HS-5 (cell line): ENCODE measurements at places on chromosomes 2 and 18.

- no peak for DNase-seq
Measured at GRCh38 chr2:85418132-85419008, at the start of gene SH2D6. Gene SH2D6, plus strand, starts transcription at chr2:85418714. Its CDS starts 10,752 bp downstream, at chr2:85429466.

GRCh38 chr18:45726603-45727002 is 2.6 kb downstream of the SLC14A1 start:
- no peak for DNase-seq

- no peak for DNase-seq
Measured at GRCh38 chr2:37707393-37707792, 36.0 kb upstream of the CDC42EP3 start.

GRCh38 chr2:126649101-126649500 is 6.9 kb upstream of the GYPC start:
- no peak for DNase-seq

DNA sequence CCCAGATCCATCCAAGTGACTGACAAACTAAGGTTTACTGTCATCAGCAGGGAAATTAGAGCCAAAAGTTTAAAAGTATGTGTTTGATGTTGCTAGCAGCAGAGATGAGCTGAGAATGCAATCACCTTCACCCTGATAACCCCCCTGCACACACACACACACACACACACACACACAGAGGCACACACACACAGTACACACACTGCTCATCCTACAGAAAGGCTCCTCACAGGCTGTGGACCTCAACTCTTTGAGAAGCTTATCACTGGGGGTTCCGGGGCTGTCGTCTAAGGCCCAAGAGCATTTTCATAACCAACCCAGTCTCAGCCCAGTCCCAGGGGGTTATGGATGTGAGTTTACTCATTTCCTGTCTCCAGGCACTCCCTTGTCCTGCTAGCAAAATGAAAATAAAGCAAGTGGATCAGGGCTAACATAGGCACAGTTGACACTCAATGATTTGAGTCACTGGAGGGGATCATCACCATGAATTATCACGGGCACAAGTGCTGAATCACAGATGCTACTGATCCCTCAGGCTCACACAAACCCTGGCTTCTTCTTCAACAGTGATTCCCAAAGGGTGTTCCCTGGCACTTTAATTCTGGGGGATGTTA is 76.6 kb downstream of the ALK start:
- DNase-seq: no peak

- DNase-seq: no peak
Measured at GRCh38 chr2:197307236-197307932, 3.2 kb downstream of the ANKRD44 start.

GRCh38 chr2:17816396-17817245 is at the start of gene MSGN1:
Gene MSGN1, plus strand, starts transcription at chr2:17816460. Its CDS starts 59 bp downstream, at chr2:17816519.
- DNase-seq: no peak

DNA sequence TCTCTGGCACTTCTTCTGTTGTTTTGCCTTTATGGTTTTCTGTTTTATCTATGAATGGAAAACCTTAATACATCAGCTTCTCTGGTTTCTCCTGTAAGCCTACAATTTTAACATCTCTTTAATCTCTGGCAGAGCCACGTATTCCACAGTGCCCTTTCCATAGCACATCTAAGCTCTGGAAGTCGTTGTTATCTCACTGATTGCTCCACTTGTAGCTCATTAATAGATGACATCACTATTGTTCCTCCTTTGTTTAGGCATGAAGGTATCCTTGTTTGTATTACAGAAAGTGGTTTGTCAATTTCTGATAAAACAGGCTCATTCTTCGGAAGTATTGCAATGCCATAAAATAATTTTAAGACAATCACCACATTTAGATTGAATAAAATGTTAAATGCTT is 185.2 kb downstream of the ZNF804A start:
- DNase-seq: no peak

DNA sequence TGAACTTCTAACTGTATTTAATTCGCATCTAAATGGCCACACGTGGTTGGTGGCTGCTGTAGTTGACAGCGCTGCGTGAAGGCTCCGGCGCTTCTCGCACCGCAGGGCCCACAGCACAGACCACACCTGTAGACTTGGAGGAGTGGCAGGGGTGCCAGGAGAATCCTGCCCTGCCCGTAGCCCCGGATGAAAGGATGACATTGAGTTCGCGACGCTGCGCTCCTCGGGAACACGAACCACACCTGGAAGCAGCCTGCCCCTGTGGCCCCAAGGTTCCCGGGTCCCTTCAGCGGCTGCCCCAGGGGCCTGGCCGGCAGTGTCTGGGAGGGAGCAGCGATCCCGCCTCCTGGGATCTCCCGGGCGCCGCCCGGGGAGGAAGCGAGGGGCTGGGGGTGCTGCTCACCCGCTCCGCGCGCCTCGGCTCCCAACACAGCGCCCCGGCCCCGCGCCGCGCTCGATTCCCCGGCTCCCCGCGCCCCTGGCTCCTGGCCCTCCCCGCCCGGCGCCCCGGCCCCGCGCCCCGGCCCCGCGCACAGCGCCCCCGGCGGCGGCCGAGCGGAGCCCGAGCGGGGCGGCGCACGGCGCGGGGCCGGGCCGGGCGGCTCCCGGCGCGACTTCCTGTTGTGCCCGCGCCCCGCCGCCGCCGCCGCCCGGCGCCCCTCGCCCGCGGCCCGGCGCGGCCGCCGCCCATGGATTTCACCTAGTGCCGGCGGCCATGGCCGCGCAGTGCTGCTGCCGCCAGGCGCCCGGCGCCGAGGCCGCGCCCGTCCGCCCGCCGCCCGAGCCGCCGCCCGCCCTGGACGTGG is at the start of gene RNPEPL1:
Gene RNPEPL1 (plus strand): TSS at position 613 of the 806 bp plus-strand sequence. CDS start 103 bp downstream, at position 716.
- DNase-seq: no peak

DNA sequence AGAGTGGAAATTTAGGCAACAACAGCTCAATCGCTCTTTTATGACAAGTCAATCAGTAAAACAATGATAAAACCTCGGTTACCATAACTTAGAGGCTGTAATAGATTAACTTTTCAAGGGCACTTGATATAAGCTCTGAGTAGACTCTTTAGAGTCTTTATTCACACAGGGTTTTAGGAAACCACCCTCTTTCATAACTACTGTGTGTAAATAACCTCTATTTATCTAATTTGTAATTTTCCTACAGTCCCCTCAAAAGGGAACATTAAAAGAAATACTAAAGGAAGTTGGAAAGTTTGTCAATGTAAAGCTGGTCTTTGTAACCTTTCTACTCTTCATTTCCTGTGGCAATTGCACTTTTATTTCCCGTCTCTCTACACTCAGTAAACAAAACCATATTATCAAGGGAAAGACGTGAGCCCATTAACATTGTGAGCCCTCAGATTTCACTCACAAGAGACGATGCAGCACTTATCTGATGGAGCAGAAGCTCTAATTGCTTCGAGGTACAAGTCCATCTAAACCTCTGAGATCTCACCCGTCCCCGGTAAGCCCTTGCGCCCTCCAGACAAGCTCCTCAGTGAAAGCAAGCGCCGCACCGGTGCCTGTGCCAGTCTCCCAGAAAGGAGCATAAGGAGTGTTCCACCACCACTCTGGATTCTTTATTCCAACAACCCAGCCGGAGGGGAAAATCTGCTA is 1.1 kb upstream of the HOXD1 start:
- DNase-seq: no peak

- DNase-seq: no peak
Measured at GRCh38 chr2:30800159-30800558, 7.1 kb downstream of the CAPN13 start.

- DNase-seq: no peak
Measured at GRCh38 chr18:59352250-59352855, 6.7 kb downstream of the LMAN1 start.

DNA sequence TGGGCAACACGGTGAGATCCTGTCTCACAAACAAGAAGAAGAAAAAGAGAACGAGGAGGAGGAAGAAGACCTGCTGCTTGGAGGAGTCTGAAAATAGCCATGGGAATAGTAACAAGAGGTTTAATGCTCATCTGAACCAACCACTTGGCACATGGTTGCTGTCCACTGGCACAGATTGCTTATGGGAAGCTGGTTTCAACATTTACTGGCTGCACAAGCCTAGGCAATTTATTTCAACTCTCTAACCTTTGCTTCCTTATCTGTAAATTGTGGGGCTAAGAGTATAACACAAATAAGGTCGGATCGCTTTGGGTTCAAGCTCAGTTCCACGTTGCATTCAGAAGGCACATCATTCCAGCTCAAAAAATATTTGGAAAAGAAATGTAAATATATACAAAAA is 14.2 kb upstream of the RHOB start:
- no peak for DNase-seq

GRCh38 chr18:21458788-21459187 is 141.7 kb downstream of the ESCO1 start:
- no peak for DNase-seq

GRCh38 chr18:32383050-32383819 is 87.4 kb downstream of the GAREM1 start:
- DNase-seq: peak; percentile 69

- DNase-seq: no peak
Measured at GRCh38 chr2:237482485-237482884, 4.6 kb upstream of the MLPH start.

DNA sequence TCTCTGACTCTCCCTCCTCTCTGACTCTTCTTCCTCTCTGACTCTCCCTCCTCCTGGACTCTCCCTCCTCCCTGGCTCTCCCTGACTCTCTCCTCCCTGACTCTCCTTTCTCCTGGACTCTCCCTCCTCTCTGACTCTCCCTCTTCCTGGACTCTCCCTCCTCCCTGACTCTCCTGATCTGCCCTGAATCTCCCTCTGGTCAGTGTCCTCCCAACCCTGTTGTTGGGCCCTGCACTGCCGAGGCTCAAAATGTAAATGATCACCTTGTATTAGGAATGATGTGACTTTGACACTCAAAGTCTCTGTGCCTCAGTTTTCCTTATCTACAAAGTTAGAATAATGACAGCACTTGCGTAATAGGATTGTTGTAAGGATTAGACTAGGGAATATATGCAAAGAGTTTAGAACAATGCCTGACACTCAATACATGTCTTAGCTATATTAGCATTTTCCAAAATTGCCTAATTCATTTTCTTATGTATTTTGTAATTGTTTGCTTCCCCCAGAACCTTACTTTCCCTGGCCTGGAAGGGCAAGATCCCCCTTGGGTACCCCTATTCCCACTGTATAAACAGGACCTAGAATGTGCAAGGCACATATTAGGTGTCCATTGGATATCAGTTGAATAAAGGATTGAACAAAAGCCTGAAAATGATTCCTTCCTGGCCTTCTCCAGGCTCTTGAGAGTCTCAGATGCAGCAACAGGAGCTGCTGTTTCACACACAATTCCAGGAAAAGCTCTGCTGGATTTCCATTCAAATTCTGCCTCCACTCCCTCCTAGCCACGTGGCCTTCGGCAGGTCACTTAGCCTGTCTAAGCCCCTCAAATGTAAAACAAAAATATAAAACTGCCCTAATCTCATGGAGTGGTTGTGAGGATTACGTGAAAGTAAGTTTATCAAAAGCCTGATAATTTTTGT is 170.1 kb downstream of the INHBB start:
- DNase-seq: no peak

GRCh38 chr2:101330253-101330933 is 21.9 kb upstream of the RNF149 start:
- no peak for DNase-seq

DNA sequence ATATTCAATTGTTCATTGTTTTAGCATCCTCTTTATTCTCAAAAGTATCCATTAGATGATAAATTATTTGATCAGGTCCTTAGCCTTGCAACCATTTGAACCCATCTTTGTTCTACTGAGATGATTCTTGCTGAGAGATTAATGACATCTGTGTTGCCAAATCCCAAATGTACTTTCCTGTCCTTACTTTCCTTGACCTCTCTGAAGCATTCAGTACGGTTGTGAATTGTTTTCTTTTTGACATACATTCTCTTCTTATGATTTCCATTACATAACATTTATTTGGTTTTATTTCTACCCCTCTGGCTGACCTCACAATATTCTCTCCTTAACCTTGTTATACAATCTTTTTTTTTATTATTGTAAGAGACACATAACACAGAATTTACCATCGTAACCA is 1058.6 kb upstream of the CNTNAP5 start:
- no peak for DNase-seq

- no peak for DNase-seq
Measured at GRCh38 chr2:6526093-6526824, 339.4 kb downstream of the CMPK2 start.

- DNase-seq: no peak
Measured at GRCh38 chr18:4333043-4333442, 122.1 kb downstream of the DLGAP1 start.

DNA sequence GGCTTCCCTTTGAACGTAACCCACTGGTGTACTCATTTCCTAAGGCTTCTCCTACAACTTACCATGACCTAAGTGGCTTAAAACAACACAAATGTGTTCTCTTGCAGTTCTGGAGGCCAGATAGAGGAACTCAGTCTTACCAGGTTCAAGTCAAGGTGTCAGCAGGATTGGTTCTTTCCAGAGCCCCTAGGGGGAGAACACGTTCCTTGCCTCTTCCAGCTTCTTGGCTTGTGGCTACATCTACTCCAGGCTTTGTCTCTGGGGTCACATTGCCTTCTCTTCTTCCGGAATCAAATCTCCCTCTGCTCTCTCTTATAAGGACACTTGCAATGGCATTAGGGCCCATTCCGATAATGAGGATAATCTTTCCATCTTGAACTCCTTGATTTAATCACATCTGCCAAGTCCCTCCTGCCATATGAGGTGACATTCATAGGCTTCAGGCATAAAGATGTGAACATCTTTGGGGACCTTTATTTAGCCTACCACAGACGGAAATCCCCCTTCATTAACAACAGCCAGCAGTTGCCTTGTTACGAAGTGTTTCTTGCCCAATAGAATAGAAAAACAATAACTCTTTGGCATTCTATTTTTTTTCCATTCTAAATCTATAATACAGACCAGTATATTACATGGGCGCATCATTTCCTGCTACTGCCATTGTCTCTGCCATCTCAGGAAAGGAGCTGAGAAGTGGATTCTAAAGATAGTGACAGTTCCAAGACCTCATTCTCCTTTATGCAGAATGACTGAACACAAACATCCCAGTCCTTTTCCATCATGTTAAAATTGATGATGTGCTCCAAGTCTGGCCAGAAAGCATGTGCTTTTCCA is 362.0 kb downstream of the ZNF521 start:
- DNase-seq: no peak

GRCh38 chr18:47113796-47114540 is 36.3 kb downstream of the HDHD2 start:
- no peak for DNase-seq

DNA sequence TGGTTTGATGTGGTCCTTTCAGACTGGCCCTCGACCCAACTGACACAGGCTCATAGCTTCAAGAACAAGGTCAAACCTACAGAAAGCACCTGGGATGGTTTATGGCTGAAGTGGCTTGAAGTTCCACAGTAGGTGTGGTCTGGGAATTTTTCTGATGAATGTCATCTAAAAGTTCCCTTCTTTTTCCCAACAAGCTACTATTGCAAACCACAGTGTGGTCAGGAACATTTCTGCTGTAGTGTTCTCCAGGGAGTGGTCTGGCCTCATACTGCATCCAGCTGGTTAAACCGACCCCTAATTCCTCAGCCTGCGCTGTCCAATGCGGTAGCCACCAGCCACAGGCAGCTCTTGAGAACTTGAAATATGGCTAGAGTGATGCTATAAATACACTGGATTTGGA is 92.7 kb downstream of the FAM124B start:
- DNase-seq: no peak
